A549 treated with dexamethasone at 1 μM for 4 hours (cell line): ENCODE measurements at places on chromosomes 6 and 20. TPM values are rescaled to one million over a fixed set of nuclear protein-coding genes. Genes with fewer than 3 reads are reported as not detected.

JAG1 gene
- 36.8 to 49.0 TPM (median 46.7 TPM) in 5 replicates for total RNA-seq

MROH8 gene
- total RNA-seq = 0.70 to 1.6 TPM (median 1.4 TPM) in 5 replicates

SOX4 gene
- total RNA-seq = 8.5 to 11.9 TPM (median 10.9 TPM) in 5 replicates

IL17A gene
- not detected in 5 replicates for total RNA-seq

CARMIL1 gene
- total RNA-seq = 8.5 to 10.3 TPM (median 8.9 TPM) in 5 replicates

C20orf144 gene
- 0.08 to 0.15 TPM (median 0.09 TPM) in 5 replicates for total RNA-seq

LTA gene
- 0.06 to 0.21 TPM (median 0.12 TPM) in 4 of 5 replicates, not detected in the other for total RNA-seq

ATP6V1G2 gene
- total RNA-seq = 0.42 to 0.88 TPM (median 0.78 TPM) in 5 replicates

SIRPD gene
- not detected in 5 replicates for total RNA-seq
